ENCODE measurements at places on chromosomes 12 and 14. TPM values are rescaled to one million over a fixed set of nuclear protein-coding genes. Genes with fewer than 3 reads are reported as not detected.

The TRPV4 gene
- total RNA-seq = 0.25 TPM

The COX8C gene
- 0.55 TPM for total RNA-seq

The SRRM4 gene
- total RNA-seq = 0.42 TPM

The CLEC4D gene
- total RNA-seq = not detected

The APOF gene
- total RNA-seq = not detected

The KCNC2 gene
- not detected for total RNA-seq

The TAMALIN gene
- 22.2 TPM for total RNA-seq

The KRT5 gene
- total RNA-seq = 1.1 TPM

The TSPAN9 gene
- total RNA-seq = 159 TPM

The PMEL gene
- total RNA-seq = 0.57 TPM

The NPAS3 gene
- 1.1 TPM for total RNA-seq

The CD163L1 gene
- total RNA-seq = 1.6 TPM

The CACNA2D4 gene
- 1.0 TPM for total RNA-seq

The NKX2-1 gene
- total RNA-seq = not detected
